ENCODE measurements at places on chromosomes 7 and 10. TPM values are rescaled to one million over a fixed set of nuclear protein-coding genes. Genes with fewer than 3 reads are reported as not detected.

- no peak overlapping the region for H3K4me3 ChIP-seq
- no peak overlapping the region for H3K27ac ChIP-seq
- no peak for DNase-seq
- H3K27me3 ChIP-seq, result peaks cover 7% of the 10 kb centered on the region
These were observed 48.7 kb downstream of the GCC1 start for GRCh38 chr7:127536741-127537140.

Gene ACSL5
- total RNA-seq, result 5.9 TPM

Gene BAG3
- 40.6 TPM for total RNA-seq

- no peak for DNase-seq
- H3K27me3 ChIP-seq, result no peaks in the 10 kb centered on the region
- H3K27ac ChIP-seq, result no peak overlapping the region
- no peaks in the 10 kb centered on the region for H3K36me3 ChIP-seq
- no peaks in the 10 kb centered on the region for H3K4me1 ChIP-seq
These were observed 115.4 kb upstream of the LRRN3 start for GRCh38 chr7:110975486-110975885.

GRCh38 chr7:230274-230673 lies 37.9 kb downstream of the FAM20C start:
- H3K27ac ChIP-seq, result peak overlapping the region; percentile 77
- peaks cover 10% of the 10 kb centered on the region for H3K4me1 ChIP-seq
- H3K36me3 ChIP-seq, result no peaks in the 10 kb centered on the region
- no peak for DNase-seq

- H3K4me1 ChIP-seq, result peaks cover 39% of the 10 kb centered on the region
- H3K4me3 ChIP-seq, result no peak overlapping the region
- no peak overlapping the region for H3K27ac ChIP-seq
- H3K36me3 ChIP-seq, result no peaks in the 10 kb centered on the region
These were observed 77.8 kb downstream of the TCF7L2 start for GRCh38 chr10:113027574-113028455.

GRCh38 chr7:12138421-12138820 lies 72.7 kb upstream of the TMEM106B start:
- no peak for DNase-seq
- no peak overlapping the region for H3K4me3 ChIP-seq
- H3K36me3 ChIP-seq, result no peaks in the 10 kb centered on the region
- no peaks in the 10 kb centered on the region for H3K27me3 ChIP-seq
- H3K27ac ChIP-seq, result no peak overlapping the region
- no peaks in the 10 kb centered on the region for H3K4me1 ChIP-seq

DNA sequence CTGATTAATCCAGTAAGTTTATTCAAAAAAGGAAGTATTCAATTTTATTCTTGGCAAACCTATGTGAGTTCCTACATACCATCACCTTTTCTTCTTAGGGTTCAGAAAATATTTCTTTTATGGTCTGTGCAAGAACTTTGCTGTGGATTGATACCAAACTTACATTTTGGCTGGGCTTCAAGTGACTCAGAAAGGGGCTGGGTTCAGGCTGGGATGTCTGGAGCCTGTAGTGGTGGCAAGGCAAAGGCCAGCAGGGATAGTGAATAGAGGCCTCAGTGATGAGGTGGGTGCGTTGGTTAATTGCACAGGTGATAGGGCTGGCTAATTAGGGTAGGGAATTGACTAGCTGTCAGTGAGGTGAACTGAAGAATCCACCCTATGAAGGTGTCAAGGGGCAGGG lies 40.2 kb upstream of the ATXN7L1 start:
- H3K36me3 ChIP-seq, result no peaks in the 10 kb centered on the region
- H3K4me1 ChIP-seq, result no peaks in the 10 kb centered on the region
- no peak overlapping the region for H3K27ac ChIP-seq
- no peak overlapping the region for H3K4me3 ChIP-seq
- no peak for DNase-seq
- H3K27me3 ChIP-seq, result no peaks in the 10 kb centered on the region

Gene LUC7L2
- 47.9 TPM for total RNA-seq

GRCh38 chr10:71285180-71285545 lies 33.9 kb upstream of the SLC29A3 start:
- peaks cover 11% of the 10 kb centered on the region for H3K36me3 ChIP-seq
- H3K27ac ChIP-seq, result no peak overlapping the region
- H3K4me1 ChIP-seq, result no peaks in the 10 kb centered on the region
- no peaks in the 10 kb centered on the region for H3K27me3 ChIP-seq
- H3K4me3 ChIP-seq, result no peak overlapping the region

DNA sequence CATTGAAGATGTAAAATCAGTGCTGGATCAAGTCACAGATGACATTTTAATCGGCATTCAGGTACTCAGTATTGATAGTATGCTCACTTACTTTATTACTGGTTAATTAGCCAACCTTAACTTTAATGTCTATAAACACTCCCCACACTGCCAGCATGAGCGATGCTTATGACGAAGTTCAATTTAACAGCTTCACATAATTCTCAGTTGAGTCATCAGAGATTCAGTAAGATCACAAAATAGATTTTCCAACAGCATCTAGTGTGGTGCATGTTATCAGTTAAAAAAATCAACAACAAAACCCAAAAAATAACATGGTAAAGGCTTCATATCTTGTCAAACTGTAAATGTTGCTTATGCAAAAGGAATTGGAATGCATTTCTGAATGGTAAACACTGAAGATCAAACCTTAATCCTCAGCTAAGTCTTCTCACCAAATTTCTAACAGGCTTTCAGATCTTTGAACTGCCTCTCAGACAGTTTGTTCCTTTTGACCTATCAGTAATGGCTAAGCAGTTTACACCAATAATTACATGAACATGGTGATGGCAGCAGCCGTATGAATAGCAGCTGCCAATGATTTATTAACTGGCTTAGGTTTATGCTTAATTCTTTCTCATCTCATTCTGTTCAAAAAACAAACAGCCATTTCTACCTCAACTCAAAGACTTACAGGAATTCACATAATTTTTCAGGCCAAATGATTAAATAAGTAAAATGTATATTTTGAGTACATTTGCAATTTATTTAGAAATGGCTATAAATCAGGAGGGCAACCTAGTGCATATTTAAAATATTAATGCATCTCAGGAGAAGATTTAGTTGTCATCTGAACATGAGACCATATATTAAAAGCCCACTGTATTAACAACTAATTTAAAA lies 98.5 kb downstream of the CABCOCO1 start:
- no peak for DNase-seq
- H3K27me3 ChIP-seq, result no peaks in the 10 kb centered on the region
- H3K4me3 ChIP-seq, result no peak overlapping the region
- peak overlapping the region; percentile 3 for H3K27ac ChIP-seq

Gene PARD3
- 46.7 TPM for total RNA-seq

DNA sequence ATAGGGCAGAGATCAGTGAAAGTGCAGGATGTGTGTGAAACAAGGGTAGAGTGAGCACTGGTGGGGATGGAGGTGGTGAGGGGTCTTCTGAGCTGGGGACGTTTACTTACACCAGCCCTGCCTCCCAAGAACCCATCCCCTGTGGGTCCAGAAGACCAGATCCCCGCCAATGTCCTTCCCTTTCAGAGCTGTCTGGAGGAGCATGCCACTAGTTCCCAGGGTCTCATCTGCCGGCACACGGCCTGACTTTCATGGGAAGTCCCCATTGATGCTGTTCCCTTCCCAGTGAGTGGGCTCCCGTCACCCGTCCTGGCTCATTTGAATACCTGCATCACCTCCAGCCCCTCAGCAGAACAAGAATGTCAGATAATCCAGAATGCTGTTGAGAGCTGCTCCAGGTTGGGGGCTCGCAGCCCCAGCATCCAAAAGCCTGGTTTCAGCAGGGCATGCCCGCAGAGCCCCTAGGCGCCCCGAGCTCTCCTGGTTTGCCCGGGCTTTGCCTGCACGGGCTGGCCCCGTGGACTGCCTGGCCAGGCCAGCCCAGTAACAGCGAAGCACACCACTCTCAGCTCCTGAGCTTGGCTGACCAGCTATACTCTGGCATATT lies 246.7 kb downstream of the MGMT start:
- no peaks in the 10 kb centered on the region for H3K36me3 ChIP-seq
- no peaks in the 10 kb centered on the region for H3K27me3 ChIP-seq
- no peak for DNase-seq

GRCh38 chr10:122648599-122649428 lies 50.8 kb downstream of the C10orf120 start:
- no peak overlapping the region for H3K27ac ChIP-seq
- no peaks in the 10 kb centered on the region for H3K36me3 ChIP-seq
- H3K4me3 ChIP-seq, result no peak overlapping the region

- no peak overlapping the region for H3K4me3 ChIP-seq
- DNase-seq, result no peak
These were observed 614.1 kb upstream of the MGMT start for GRCh38 chr10:128852902-128853301.

Gene GNGT1
- total RNA-seq, result not detected

Gene DNAJB12
- total RNA-seq, result 41.0 TPM

Gene CDC14C
- not detected for total RNA-seq

Gene MEOX2
- 0.80 TPM for total RNA-seq

DNA sequence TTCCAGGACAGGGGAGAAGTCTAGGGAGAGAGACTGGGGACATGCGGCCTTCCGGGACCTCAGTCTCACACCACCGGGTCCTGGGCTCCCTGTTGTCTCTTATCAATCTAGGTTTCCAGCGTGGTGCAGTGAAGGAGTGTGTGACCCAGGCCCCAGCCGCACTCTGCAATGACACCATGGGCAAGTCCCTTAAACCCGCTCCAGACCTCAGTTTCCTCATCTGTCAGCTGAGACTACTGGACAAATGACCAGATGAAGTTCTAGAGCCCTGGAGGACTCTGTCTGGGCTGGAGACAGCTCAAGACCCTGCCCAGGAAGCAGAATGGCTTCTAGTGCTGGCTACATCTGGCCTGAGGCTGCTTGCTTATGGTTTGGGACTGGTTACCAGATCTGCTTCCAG lies 20.1 kb upstream of the EIF5AL1 start:
- no peak overlapping the region for H3K27ac ChIP-seq
- no peaks in the 10 kb centered on the region for H3K27me3 ChIP-seq
- no peaks in the 10 kb centered on the region for H3K4me1 ChIP-seq
- DNase-seq, result no peak
- H3K4me3 ChIP-seq, result no peak overlapping the region

Gene OR2A5
- total RNA-seq, result not detected

DNA sequence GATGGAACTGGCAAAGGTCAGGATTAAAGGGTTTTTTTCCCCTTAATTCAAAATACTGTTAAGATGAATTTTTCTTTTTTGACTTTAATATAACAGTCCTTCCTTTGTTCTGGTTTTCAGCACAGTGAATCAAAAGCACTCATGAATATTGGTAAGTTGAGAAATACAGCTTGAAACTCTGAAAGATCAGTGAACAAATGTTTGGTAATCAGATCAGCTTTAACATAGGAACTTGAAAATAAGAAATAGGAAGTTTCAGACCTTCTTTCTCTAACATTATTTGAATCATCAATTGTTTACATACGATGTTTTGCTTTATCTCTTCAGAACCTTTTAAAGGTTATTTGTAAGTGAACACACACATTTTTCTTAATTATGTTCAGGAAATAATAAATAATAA lies 90.5 kb downstream of the SGMS1 start:
- H3K4me1 ChIP-seq, result no peaks in the 10 kb centered on the region
- no peaks in the 10 kb centered on the region for H3K36me3 ChIP-seq
- DNase-seq, result no peak
- H3K27me3 ChIP-seq, result no peaks in the 10 kb centered on the region
- no peak overlapping the region for H3K27ac ChIP-seq

GRCh38 chr7:158649279-158649678 lies 55.3 kb downstream of the NCAPG2 start:
- no peak overlapping the region for H3K4me3 ChIP-seq
- no peaks in the 10 kb centered on the region for H3K27me3 ChIP-seq
- H3K4me1 ChIP-seq, result peaks cover 16% of the 10 kb centered on the region
- DNase-seq, result peak; percentile 52
- H3K36me3 ChIP-seq, result no peaks in the 10 kb centered on the region
- H3K27ac ChIP-seq, result peak overlapping the region; percentile 47

GRCh38 chr10:11246752-11247467 lies 229.2 kb downstream of the CELF2 start:
- no peak for DNase-seq
- H3K4me3 ChIP-seq, result no peak overlapping the region
- no peaks in the 10 kb centered on the region for H3K4me1 ChIP-seq
- H3K27me3 ChIP-seq, result no peaks in the 10 kb centered on the region
- no peaks in the 10 kb centered on the region for H3K36me3 ChIP-seq
- H3K27ac ChIP-seq, result no peak overlapping the region

Gene SHH
- 12.0 TPM for total RNA-seq
